ENCODE measurements at places on chromosomes 7 and 10. TPM values are rescaled to one million over a fixed set of nuclear protein-coding genes. Genes with fewer than 3 reads are reported as not detected.

Gene GIMAP4
- total RNA-seq = 72.7 TPM

Gene OR9A2
- not detected for total RNA-seq

Gene STMP1
- 25.4 TPM for total RNA-seq

Gene PRKCQ
- 45.9 TPM for total RNA-seq

Gene PROSER2
- total RNA-seq = 1.5 TPM

Gene HMX3
- total RNA-seq = 0.19 TPM

Gene DPP6
- not detected for total RNA-seq

Gene SYNPO2L
- total RNA-seq = not detected

DNA sequence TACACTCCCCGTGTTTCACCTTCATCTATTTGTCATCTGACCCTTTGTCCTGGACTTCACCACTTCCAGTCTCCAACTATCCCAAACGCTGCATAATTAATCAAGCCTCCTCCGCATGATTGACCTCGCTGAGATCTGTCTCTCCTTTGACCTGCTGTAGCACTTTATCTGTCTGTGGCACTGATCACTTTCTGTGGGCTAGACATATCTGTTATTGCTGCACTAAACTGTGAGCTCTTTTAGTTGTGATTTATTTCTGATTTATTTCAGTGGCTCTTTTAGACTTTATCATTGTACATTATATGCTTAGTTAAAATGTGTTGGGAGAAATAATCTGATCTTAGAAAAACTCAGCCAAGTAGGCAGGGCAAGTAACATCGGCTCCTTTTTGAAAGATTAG is 91.9 kb upstream of the GATA3 start:
- no peak for DNase-seq

DNA sequence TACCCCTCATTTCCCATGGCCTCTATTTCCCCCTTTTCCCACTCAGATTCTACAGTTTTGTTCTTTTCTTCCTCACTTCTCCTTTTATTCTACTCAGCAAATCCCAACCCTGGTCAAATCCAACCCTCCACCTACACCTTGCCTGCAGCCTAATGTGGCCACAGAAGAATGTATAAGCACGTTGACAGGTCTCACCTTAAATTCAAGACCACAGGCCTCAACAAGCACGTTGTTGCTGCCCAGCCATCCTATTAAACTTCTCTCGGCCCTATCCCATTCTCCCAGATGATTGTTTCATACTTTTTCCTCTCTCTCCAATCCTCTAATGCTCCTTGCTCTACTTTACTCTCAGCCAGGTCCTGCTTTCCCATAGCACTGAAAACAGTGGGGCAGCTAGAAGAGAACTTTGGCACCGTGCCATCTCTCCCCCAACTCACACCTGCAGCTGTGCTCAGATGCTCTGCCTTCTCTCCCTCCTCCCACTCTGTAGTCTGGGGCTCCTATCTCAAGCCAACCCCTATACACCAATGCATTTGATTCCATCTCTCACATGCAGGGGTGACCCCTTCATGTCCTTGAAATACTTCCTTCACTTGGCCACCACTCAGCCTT is 6.8 kb upstream of the EIF3A start:
- DNase-seq = no peak

GRCh38 chr7:34220506-34221185 is 315.3 kb downstream of the BMPER start:
- no peak for DNase-seq

- DNase-seq = peak; percentile 35
These were observed 13.4 kb downstream of the HNRNPF start for GRCh38 chr10:43395571-43396060.

GRCh38 chr10:11639849-11640764 is 28.7 kb upstream of the USP6NL start:
- no peak for DNase-seq

GRCh38 chr10:126387931-126388911 is at the start of gene ADAM12:
Gene ADAM12, minus strand, starts transcription at chr10:126388477. Its CDS starts 332 bp downstream, at chr10:126388145.
- peak; percentile 6 for DNase-seq

DNA sequence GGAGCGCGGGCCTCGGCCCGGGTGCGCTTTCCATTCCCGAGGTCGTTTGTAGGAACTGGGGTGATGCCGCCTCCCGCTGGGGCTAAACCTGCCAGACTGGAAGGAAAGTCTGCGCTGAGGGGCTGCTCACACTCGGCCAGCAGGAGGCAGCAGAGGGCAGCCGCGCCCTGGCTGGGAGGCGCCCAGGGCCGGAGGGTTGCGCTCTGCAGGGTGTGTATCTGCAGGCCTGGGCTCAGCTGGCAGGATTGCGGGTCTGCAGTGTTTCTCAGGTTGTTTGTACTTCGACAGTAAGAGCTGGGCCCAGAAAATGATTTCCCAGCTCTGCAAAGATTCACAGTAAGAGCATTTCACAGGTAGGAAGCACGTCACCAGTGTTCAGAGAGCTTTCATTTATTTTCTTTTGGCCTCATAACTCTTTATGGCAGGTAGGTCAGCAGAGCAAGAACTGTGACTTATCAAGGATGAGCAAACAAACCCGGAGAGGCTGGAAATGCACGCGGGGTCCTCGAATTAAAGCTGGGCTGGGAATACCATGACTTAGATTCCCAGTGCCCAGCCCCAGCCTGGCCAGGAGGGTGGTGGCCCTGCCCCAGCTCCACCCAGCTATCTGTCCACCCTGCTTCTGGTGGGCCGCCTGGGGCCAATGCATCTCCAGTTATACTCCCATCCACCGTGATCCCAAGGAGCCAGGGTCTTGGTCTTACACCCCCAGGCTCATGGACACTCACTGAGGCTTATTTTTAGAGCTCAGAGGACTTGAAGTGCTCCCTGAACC is 15.2 kb upstream of the PPP2R2D start:
- peak; percentile 82 for DNase-seq

DNA sequence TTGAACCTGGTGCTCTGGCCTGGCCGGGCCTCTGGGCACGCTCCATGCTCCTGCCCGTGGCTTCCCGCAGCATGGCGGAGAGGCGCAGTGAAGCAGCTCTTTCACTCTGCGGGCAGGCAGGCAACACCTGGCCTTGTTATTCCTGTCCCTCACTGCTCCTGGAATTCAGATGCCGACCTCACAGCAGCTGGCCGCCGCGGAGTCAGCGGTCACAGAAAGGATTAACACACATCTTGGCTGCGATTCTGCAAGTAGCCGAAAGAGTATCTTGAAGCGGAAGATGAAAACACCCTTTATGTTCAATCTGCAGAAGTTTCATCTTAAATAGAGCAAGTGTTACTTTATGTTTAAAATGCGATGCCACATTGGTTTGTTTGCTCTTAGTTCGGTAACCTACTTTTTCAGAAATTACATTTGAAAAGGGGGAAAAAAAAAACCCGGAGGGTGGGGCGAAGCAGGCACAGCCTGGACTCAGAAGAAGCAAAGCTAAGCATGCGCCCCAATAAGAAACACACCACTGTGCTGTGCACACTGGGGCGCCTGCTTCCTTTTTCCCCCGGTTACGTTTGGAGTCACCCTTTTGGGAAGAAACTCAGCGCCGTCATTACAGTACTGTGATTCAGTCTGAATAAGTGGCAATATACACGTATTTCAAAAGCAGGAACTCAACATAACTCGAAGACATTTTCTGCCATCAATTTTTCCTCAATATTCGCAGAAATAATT is 42.3 kb downstream of the BRI3 start:
- DNase-seq = no peak

DNA sequence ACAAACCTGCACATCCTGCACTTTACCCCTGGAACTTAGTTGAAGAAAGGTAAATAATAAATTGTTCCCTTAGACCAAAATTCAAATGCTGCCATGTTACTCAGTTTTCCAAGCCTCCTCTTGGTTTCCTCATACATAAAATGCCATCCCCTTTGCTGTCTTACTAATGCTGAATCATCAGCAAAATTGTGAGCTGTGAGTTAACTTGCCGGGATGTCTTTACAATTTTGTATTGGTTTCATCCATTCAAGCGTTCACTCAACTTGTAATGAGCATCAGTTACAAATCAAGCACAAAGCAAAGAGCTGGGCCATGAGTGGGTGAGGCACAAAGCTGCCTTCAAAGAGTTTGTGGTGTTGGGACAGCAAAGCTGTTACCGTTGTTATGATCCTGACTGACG is 395.8 kb upstream of the ZMIZ1 start:
- DNase-seq = no peak

GRCh38 chr7:36191292-36191920 is 38.4 kb downstream of the EEPD1 start:
- no peak for DNase-seq

- no peak for DNase-seq
These were observed 16.4 kb upstream of the PDZD8 start for GRCh38 chr10:117391436-117392205.

GRCh38 chr7:148304083-148304335 is 286.6 kb upstream of the C7orf33 start:
- no peak for DNase-seq

GRCh38 chr10:15123749-15124184 is 26.6 kb downstream of the RPP38 start:
- no peak for DNase-seq

- DNase-seq = peak; percentile 83
These were observed 26.4 kb downstream of the HIF1AN start for GRCh38 chr10:100562008-100562672.

- no peak for DNase-seq
These were observed 74.1 kb downstream of the ADD3 start for GRCh38 chr10:110081911-110082310.

DNA sequence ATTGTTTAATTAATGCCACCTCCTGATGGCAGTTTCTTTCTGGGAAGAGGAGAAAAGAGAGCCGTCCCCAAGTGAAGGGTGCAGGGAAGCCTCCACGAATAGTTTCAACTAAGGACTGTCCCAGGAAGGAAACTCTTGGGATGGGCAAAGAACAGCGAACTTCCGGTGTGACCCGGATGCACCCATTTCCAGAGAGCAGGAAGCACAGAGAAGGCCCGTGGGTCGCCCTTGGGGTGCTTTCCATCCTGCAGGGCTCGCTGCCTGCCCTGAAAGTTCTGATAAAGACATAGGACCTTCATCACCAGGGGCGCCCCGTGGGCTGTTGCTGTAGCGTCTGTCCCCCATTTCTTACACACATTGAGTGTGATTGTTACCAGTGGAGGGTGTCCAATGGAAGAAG is 27.0 kb downstream of the GTF2I start:
- no peak for DNase-seq

GRCh38 chr10:122168101-122168500 is 103.0 kb upstream of the BTBD16 start:
- DNase-seq = no peak

DNA sequence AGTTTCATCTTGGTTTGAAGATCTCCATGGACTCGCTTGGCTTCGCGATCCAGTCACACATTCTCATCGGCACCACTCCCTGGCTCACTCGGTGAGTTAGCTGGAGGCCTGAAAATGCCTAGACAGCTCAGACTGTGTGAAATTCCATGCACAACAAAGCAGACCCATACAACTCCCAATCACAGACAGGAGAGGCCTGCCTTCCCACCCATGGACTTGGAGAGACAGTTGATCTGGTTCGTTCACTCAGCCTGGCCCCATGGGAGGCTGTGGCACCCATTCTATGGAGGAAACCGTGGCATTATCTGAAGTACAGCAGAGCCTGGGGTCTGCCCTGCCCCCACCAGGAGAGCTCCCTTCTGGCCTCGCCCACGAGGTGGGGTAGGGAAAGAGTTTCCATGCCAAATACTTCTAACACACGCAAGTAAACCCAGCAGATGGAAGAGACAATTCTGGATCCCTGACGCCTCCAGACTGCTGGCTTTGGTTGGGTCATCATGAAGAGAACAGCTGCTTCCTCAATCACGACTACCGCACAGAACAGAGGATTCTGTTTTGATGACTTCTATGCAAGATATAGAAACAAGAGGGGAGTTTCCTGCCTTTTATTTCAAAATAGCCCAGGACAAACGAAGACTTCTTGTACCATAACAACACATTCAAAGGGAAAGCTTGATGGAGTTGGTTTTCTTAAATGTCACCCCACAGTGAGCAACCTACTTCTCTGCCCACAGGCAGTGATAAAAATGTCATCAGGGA is 15.9 kb downstream of the FAM53B start:
- peak; percentile 35 for DNase-seq

- no peak for DNase-seq
These were observed 534.1 kb downstream of the ANKRD7 start for GRCh38 chr7:118758582-118758981.

- no peak for DNase-seq
These were observed 406.1 kb upstream of the AUTS2 start for GRCh38 chr7:69192134-69192533.

GRCh38 chr10:133166828-133167692 is 7.0 kb downstream of the KNDC1 start:
- DNase-seq = no peak
